Lung (tissue), 17 donors: ENCODE measurements at places on chromosomes 4 and X. TPM values are rescaled to one million over a fixed set of nuclear protein-coding genes. Genes with fewer than 3 reads are reported as not detected.

The CFI gene
- 150 TPM for total RNA-seq

The BANK1 gene
- total RNA-seq: 20.5 TPM

The SYTL5 gene
- total RNA-seq: 8.4 TPM

GRCh38 chrX:12149670-12150407, 11.6 kb downstream of the FRMPD4 start:
- DNase-seq: no peak
- no peaks in the 10 kb centered on the region for H3K4me1 ChIP-seq
- no peaks in the 10 kb centered on the region for H3K27me3 ChIP-seq
- no peaks in the 10 kb centered on the region for H3K36me3 ChIP-seq

DNA sequence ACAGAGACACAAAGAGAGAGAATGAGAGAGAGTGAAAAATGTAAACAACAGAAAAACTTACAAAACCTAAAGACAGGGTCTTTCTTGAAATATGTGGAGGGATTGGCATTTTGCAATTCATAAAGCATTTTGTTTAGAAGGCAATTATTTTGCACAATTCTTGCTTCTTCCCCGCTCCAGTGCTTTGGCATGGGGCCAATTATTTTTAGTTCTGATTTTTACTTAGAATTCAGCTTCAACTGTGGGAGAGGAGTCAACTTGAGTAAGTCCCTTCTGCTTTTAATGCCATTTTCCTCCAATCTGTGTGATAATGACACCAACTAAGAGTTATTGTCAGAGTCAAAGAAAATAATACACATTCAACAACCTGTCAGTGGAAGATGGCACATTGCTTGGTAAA, 1051.9 kb downstream of the NLGN4X start:
- no peak overlapping the region for H3K27ac ChIP-seq
- DNase-seq: no peak
- H3K27me3 ChIP-seq: no peaks in the 10 kb centered on the region
- no peaks in the 10 kb centered on the region for H3K4me1 ChIP-seq
- no peak overlapping the region for H3K4me3 ChIP-seq
- no peaks in the 10 kb centered on the region for H3K36me3 ChIP-seq

- no peaks in the 10 kb centered on the region for H3K36me3 ChIP-seq
- H3K27me3 ChIP-seq: no peaks in the 10 kb centered on the region
- H3K4me1 ChIP-seq: no peaks in the 10 kb centered on the region
- H3K4me3 ChIP-seq: no peak overlapping the region
- no peak overlapping the region for H3K27ac ChIP-seq
- DNase-seq: no peak
Measured at GRCh38 chrX:101028562-101028961, 23.3 kb downstream of the TRMT2B start.

- no peaks in the 10 kb centered on the region for H3K4me1 ChIP-seq
- DNase-seq: peak; percentile 85
- peaks cover 22% of the 10 kb centered on the region for H3K27me3 ChIP-seq
- peaks cover 3% of the 10 kb centered on the region for H3K36me3 ChIP-seq
- H3K27ac ChIP-seq: peak overlapping the region; percentile 93
- no peak overlapping the region for H3K4me3 ChIP-seq
Measured at GRCh38 chrX:53088136-53088974, 5.6 kb upstream of the KANTR start.

DNA sequence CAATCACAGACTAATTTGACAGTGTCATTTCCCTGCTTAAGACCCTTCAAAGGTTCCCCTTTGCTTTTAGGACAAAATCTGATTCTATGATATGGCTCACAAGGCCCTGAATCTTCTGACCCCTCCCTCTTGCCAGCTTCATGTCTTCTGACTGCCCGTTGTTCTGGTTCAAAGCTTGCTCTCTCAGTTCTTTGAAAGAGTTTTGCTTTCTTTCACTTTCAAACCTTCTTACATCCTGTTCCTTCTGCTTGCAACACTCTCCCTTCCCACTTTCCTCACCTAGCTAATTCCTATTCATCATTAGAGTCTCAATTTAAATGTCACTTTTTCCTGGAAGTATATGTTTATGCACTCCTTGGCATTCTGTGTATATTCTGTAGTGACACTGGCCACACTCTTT, 299.2 kb downstream of the IDS start:
- H3K36me3 ChIP-seq: no peaks in the 10 kb centered on the region
- H3K27ac ChIP-seq: no peak overlapping the region
- DNase-seq: no peak
- no peaks in the 10 kb centered on the region for H3K27me3 ChIP-seq
- H3K4me1 ChIP-seq: no peaks in the 10 kb centered on the region
- H3K4me3 ChIP-seq: no peak overlapping the region

DNA sequence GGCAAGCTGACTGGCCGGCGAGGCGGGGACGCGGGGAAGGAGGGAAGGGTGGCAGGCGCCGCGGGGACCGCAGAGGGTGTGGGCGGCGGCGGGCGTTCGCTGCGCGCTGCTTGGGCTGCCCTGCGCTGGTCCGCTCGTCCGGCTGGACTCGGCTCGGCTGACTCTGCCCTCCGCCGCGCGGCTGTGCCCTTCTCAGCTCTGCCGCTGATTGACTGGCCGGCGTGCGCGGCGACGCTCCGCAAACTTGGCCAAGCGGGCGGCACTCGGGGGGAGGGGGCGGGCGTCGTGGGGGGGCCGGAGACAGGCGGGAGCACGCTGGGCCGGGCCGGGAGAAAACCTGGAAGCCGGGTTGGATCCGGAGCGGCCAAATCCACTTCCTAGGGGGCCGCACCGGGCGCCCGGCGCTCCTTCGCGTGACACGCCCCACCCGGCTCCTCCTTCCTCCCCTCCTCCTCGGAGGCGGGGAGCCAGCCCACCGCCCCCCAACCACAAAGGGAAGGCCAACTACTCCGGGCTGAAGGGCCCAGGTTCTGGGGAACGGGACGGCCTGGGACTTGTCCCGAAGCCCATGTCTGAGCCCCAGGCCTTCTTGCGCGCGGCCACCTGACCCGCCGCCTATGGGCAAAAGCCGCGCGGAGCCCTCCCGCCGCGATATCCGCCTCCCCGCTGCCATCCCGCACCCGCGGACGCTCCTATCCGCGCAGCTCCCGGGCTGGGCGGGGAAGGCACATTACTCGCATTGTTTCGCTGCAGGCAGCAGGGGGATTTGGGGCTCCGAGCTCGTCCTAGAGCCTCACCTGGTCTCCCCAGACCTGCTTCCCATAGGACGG, at the start of gene GPC4:
GPC4 (minus strand) TSS at position 214 of the 830 bp plus-strand sequence. CDS start 524 bp downstream, outside the sequence.
- DNase-seq: peak; percentile 87
- H3K27me3 ChIP-seq: peaks cover 9% of the 10 kb centered on the region
- H3K36me3 ChIP-seq: no peaks in the 10 kb centered on the region
- H3K4me3 ChIP-seq: peak within 1 kb of the TSS; percentile 13

DNA sequence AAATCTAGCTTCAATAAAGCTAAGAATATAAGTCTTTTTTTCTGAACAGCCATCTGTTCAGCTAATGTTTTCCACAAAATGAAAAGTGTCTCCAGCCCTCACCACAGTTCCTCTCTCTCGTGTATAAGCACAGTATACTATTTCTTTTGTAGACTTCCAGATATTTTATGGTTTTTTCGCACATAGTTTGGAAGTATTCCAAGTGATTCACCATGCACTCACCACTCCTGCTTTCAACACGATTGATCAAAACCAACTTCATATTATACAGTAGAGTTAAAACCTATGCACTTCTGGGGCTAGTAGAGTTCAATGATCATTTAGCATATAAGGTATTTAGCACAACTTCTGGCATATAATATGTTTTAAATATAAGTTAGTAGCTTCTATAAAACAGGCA, 105.8 kb upstream of the DCAF12L1 start:
- no peaks in the 10 kb centered on the region for H3K27me3 ChIP-seq
- no peaks in the 10 kb centered on the region for H3K4me1 ChIP-seq
- DNase-seq: no peak
- H3K4me3 ChIP-seq: no peak overlapping the region
